Lower lobe of right lung (tissue), 2 donors: ENCODE measurements at places on chromosomes 13 and 19.

GRCh38 chr13:93561576-93562225 lies 335.1 kb downstream of the GPC6 start:
- no peak for DNase-seq

GRCh38 chr19:54393381-54393780 lies 21.9 kb upstream of the TTYH1 start:
- DNase-seq, result no peak

- no peak for DNase-seq
These were observed 112.6 kb downstream of the KCTD12 start for GRCh38 chr13:76773448-76774094.

- no peak for DNase-seq
These were observed 45.9 kb upstream of the KCTD15 start for GRCh38 chr19:33750587-33751435.

DNA sequence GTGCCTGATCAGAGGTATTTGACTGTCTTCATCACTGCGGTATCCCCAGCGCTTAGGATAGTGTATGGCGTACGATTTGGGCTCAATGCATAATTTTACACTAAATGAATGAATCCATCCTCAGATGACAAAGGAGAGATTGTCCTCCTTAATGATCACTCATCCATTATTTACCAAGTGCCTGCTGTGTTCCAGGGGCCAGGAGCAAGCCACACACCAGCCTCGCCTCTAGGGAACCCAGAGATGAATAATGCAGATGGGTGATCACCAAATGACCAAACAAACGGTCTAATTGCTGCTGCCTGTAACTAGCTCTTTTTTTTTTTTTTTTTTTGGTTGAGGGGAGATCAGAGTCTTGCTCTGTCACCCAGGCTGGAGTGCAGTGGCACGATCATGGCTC lies 5.9 kb upstream of the GPR32 start:
- no peak for DNase-seq

DNA sequence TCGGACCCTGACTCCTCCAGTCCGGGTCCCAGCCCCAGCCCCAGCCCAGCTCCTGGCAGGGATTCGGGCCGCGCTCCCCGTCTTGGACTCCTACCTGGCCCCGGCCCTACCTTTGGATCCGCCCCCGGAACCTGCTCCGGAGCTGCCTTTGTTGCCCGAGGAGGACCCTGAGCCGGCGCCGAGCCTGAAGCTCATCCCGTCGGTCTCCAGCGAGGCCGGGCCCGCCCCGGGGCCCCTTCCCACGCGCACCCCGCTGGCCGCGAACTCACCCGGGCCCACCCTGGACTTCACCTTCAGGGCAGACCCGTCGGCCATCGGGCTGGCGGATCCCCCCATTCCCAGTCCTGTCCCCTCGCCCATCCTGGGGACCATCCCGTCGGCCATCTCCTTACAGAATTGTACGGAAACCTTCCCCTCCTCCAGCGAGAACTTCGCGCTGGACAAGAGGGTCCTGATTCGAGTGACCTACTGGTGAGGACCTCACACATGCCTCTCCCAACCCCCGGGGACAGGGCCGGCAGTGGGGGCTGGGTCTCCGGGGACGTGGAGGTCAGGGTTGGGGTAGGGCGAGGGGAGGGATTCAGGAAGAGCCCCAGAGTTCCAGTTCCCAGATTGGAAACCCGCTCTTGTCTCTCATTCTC lies 732 bp downstream of the SELENOV start:
- DNase-seq, result no peak

DNA sequence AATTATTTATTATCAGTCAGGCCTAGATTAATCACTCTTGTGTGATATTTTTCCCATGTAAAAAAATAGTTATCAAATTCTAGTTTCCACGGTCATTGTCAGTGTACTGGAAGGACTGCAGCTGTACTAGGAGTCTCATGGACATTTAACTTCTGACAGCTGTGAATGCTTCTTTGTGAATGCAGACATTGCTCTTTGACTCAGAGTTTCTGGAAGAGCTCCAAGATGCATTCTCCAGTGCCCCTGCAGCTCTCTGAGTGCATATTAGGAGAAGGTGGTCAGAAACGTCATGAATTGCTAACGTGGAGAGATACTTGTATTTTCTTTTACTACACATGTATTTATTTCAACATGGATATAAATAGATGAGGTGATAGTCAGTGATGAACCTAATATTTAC lies 9.7 kb upstream of the SLITRK5 start:
- DNase-seq, result no peak

DNA sequence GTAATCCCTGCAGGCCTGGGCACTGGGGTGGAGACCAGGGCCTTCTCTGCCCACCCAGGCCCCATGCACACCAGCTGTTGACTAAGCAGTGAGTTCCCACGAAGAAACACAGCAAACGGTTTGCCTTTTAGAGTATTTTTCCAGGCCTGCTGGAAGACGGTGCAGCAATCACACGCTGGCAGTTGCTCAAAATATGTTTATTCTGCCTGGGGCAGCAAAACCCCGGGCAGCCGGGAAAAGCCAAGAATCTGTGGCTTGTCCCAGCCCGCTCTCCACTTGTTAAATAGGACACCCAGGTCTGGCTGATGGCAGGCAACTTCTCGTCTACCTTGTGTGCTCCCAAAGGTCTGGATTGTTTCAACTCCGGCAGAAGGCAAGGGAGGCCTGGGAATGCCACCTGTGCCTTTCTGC lies 40.8 kb downstream of the GGACT start:
- no peak for DNase-seq
